Activated CD4-positive, alpha-beta memory T cell treated with anti-CD3 and anti-CD28 coated beads, Interleukin-2, amount 10 ng/mL, durations not matched to agents 7 days and 5 days (primary cell): ENCODE measurements at places on chromosomes 6 and 20. TPM values are rescaled to one million over a fixed set of nuclear protein-coding genes. Genes with fewer than 3 reads are reported as not detected.

FAM162B gene
- total RNA-seq = not detected

BCAS1 gene
- total RNA-seq = not detected

BEND6 gene
- total RNA-seq = not detected

- DNase-seq = no peak
Measured at GRCh38 chr20:19582782-19583181, 175.3 kb upstream of the RIN2 start.

DNA sequence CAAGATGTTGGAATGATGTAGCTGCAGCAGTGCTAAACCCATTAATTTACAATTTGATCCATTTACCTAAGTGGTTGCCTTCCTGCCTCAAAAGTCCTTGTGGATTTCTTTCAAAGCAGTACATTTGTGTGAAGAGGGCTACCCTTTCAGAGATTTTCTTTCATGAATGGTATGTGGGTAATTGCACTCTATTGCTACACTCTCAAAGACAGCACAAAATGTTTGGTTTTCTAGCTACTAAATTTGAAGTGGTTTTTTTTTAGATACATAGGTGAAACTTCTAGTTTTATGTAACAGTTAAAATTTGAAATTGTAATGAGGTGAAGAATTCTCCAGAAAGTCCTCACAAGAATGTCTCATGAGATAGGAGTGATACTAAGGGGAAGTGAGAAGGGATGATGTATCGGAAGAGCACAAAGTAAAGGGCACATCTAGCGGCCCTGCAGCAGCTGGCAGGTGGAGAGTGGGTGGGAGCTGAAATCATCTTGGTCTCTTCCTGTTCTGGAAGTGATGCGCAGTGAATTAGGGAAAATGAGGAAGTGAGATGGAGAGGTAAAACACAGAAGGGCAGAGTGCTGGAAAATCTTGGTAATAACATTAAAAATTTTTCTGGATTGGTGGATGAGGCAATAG is 236.8 kb upstream of the MAN1A1 start:
- DNase-seq = no peak

DNA sequence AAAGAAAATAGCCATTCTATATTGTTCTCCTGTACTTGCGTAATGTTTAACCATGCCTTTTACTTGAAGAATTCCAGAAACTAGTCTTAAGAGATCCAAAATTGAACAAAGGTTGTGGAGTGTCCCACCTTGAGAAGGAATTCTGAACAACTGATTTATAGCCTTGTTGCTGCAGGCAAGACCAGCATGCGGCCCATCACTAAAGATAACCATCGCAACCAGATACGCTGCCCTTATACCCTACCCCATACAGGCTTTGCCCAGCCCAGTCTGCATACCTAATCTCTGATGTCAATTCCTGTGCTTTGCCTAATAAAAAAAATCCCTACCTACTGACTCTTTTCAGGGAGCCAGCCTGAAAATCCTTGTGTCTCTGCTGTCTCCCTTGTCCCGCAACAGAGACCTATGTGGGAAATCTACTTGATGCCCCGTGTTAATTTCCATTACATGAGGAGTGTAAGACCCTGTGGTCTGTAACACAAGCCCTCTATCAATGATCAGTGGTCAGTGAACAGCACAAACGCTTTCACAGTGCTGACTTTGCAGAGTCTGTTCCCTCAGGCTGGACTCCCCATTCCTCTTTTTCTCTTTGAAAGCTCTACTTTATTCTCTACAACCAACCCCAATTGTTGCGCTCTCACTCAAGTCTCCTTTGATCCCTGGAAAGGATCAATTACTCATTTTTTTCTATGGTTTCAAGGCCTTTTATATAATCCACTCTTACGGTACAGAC is 125.7 kb upstream of the BTBD3 start:
- DNase-seq = no peak

DNA sequence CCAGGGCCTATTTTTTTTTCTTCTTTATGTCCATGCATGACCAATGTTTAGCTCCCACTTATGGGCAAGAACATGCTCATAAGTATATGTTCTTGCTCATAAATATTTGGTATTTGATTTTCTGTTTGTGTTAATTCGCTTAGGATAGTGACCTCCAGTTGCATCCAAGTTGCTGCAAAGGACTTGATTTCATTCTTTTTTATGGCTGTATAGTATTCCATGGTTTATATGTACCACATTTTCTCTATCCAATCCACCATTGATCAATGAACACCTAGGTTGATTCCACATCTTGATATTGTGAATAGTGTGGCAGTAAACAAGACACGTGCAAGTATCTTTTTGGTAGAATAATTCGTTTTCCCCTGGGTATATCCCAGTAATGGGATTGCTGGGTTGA is 78.1 kb downstream of the RTN4IP1 start:
- DNase-seq = no peak

DNA sequence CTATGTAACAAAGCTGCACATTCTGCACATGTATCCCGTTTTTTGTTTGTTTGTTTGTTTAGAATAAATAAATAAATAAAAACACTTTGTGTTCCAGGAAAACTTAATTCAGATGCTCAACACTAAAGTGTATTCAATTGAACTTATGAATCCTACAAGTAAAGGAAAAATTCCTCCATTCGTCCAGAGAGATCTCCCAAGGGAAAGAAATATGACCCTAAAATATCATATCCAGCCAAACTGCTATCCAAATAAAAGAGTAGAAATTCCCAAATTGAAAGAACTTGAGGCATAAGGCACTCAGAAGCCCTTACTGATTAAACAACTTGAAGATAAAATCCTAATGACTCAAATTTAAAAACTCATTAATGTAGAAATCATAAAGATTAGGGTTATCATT is 90.4 kb downstream of the MOXD1 start:
- DNase-seq = no peak

- DNase-seq = peak; percentile 45
Measured at GRCh38 chr6:29627755-29628418, 5.1 kb downstream of the GABBR1 start.

GRCh38 chr20:41275301-41275731 is 42.2 kb downstream of the ZHX3 start:
- no peak for DNase-seq

- no peak for DNase-seq
Measured at GRCh38 chr20:62063315-62063980, 2.2 kb downstream of the TAF4 start.

- no peak for DNase-seq
Measured at GRCh38 chr6:29336269-29336668, 32.4 kb downstream of the OR5V1 start.

GRCh38 chr6:113879186-113880096 is 22.3 kb downstream of the MARCKS start:
- no peak for DNase-seq

DNA sequence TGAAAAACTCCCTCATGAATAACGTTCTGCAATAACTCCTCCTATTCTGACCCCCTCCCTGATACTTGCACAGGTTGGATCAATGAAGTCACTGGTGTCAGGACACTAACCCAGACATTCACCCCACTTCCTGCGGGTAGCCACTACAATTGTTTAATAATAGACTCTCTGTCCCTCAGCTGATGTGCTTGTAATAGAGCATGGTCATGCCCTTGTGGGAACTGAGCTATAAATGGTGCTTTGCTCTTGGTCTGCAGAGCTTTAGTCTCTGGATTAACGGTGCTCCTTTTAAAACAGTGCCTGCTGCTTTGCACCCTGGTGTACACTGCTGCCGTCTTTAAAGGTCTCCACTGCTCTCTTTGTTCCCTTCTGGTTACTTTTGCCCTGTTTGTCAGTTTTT is 127.3 kb downstream of the BACH2 start:
- no peak for DNase-seq

GRCh38 chr6:79632580-79632979 is 1.5 kb downstream of the SH3BGRL2 start:
- no peak for DNase-seq

DNA sequence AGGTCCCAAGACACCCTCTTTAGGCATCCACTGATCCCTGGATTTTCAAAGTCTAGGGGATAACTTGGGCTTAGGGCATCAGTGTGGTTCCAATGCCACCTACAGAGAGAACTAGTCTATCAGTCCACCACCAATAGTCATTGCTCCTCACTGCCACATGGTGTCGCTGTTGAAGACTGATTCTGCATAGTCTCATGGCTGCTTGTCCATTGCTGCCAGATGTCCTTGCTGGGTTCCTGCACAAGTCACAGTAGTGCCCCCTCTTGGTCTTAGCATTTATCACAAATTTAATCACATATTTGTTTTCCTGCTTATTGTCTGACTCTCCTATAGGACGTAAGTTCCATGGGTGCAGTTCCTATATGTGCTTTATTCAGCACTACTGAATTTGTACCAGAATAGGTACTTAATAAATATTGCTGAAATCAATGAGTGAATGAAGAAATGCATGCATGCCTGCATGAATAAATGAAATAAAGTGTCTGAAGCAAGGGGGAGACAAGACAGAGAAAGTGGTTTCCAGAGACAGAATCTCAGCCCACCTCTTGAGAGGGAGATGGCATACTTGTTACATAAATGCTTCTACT is 45.9 kb upstream of the RALY start:
- DNase-seq = peak; percentile 50

GRCh38 chr6:157220485-157220884 is 102.8 kb downstream of the TMEM242 start:
- no peak for DNase-seq

- no peak for DNase-seq
Measured at GRCh38 chr6:148529010-148529409, 186.4 kb downstream of the SASH1 start.

GRCh38 chr20:52812231-52812847 is 159.8 kb upstream of the TSHZ2 start:
- no peak for DNase-seq
